ENCODE measurements at places on chromosomes 1 and 21. TPM values are rescaled to one million over a fixed set of nuclear protein-coding genes. Genes with fewer than 3 reads are reported as not detected.

GRCh38 chr1:221715321-221716169 lies 26.3 kb downstream of the DUSP10 start:
- no peak for DNase-seq

GRCh38 chr1:169491845-169492281 lies 6.1 kb upstream of the SLC19A2 start:
- no peak for DNase-seq

GRCh38 chr1:170290276-170290675 lies 144.5 kb downstream of the NTMT2 start:
- DNase-seq = no peak

Gene TTC22
- total RNA-seq = 8.4 TPM

Gene PRPF38A
- total RNA-seq = 63.2 TPM

GRCh38 chr1:226640321-226641136 lies 92.0 kb downstream of the STUM start:
- DNase-seq = no peak

Gene MIXL1
- total RNA-seq = not detected

Gene ARHGAP29
- total RNA-seq = 0.54 TPM

GRCh38 chr21:35682904-35683549 lies 377.3 kb downstream of the SETD4 start:
- no peak for DNase-seq
